Activated CD8-positive, alpha-beta T cell treated with anti-CD3 and anti-CD28 coated beads for 36 hours (primary cell): ENCODE measurements at places on chromosomes 16 and 17. TPM values are rescaled to one million over a fixed set of nuclear protein-coding genes. Genes with fewer than 3 reads are reported as not detected.
A peak's percentile ranks its signal among the peaks of the same experiment; 100 is the strongest.

Gene SNAI3
- total RNA-seq, result 5.3 TPM

Gene ST6GALNAC2
- total RNA-seq, result not detected

Gene TMEM238L
- total RNA-seq, result not detected

DNA sequence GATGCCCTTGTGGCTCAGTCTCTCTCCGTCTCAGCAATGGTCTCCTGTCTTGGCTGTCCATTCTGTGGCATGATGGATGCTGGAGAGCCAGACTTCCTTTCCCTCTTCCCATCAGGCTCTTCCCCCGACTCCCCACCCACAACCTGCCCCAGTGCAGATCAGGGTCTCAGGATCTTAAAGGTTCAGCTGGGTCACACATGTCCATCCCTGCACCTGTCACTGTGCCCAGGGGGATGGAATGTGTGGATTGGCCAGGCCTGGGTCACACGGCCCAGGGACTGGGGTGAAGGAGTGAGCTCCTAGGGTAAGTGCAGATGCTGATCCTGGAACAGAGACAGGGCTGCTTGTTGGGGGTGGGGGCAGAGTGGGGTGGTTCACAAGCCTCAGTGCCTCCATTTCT lies 23.0 kb downstream of the ADGRG5 start:
- no peak overlapping the region for H3K27ac ChIP-seq
- H3K4me3 ChIP-seq, result no peak overlapping the region
- peaks cover 5% of the 10 kb centered on the region for H3K4me1 ChIP-seq

GRCh38 chr16:81623365-81624102 lies 155.6 kb upstream of the PLCG2 start:
- DNase-seq, result peak; percentile 74
- no peaks in the 10 kb centered on the region for H3K27me3 ChIP-seq
- H3K36me3 ChIP-seq, result no peaks in the 10 kb centered on the region
- no peak overlapping the region for H3K4me3 ChIP-seq
- H3K27ac ChIP-seq, result no peak overlapping the region

GRCh38 chr17:62089334-62089733 lies 24.3 kb upstream of the MED13 start:
- no peaks in the 10 kb centered on the region for H3K27me3 ChIP-seq
- no peak overlapping the region for H3K27ac ChIP-seq
- no peaks in the 10 kb centered on the region for H3K36me3 ChIP-seq

GRCh38 chr16:57894390-57895080 lies 76.4 kb downstream of the CNGB1 start:
- peaks cover 7% of the 10 kb centered on the region for H3K27me3 ChIP-seq
- peaks cover 7% of the 10 kb centered on the region for H3K4me1 ChIP-seq
- no peak overlapping the region for H3K27ac ChIP-seq
- H3K4me3 ChIP-seq, result no peak overlapping the region
- no peak for DNase-seq

DNA sequence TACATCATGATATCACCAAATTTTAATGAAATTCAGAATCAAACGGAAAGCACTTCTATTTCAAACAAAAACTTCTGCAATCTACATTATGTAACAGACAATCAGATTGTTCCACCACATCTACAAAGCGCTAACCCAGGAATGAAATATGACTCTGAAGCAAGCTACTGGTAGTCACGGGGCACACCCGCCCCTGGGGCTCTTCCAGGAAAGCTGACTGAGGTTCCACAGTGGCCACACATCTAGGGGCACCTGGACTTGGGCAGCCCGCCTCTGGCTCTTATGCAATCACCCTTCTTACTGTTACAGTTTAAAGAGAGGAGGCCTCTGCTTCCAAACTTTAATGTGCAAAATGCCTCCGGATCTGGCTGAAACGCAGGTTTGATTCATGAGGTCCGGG lies 27.5 kb downstream of the ZCCHC14 start:
- H3K4me3 ChIP-seq, result peak overlapping the region; percentile 66
- peak overlapping the region; percentile 86 for H3K27ac ChIP-seq
- H3K4me1 ChIP-seq, result peaks cover 41% of the 10 kb centered on the region

GRCh38 chr17:68737761-68738443 lies 136.7 kb upstream of the FAM20A start:
- DNase-seq, result no peak
- H3K4me3 ChIP-seq, result no peak overlapping the region
- no peaks in the 10 kb centered on the region for H3K4me1 ChIP-seq
- no peak overlapping the region for H3K27ac ChIP-seq
- no peaks in the 10 kb centered on the region for H3K36me3 ChIP-seq

DNA sequence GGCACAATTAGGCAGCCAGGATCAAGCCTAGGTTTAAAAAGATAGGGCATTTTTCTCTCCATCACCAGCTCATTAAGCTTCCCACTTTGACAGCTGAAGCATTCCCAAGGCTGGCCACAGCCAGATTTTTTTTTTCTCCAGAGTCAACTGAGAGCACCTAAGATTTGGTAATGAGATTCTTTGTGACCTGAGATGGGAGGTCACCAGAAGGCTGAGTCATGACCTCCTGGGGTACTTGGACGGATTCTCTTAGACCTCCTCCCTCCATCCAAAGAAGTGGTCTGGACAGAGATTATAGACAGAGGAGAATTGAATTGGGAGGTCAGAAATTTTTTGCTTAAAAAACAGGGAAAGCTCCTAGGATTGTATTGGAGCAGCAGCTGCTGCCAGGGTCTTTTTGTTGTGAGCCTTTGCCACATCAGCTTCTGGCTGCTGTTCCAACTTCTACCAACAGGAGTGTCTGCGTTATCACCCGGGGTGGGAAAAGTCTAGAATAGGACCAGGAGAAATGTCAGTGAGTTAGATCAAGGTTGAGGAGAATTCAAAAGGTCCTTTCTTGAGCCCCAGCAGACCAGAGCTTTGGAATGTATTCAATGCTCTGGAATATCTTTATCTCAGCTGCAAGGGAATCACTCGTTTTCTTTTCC lies 221.2 kb upstream of the N4BP1 start:
- H3K4me1 ChIP-seq, result no peaks in the 10 kb centered on the region
- DNase-seq, result no peak
- H3K27me3 ChIP-seq, result no peaks in the 10 kb centered on the region
- no peak overlapping the region for H3K4me3 ChIP-seq

GRCh38 chr17:76104140-76104895 lies 731 bp upstream of the EXOC7 start:
- peaks cover 25% of the 10 kb centered on the region for H3K4me1 ChIP-seq
- H3K4me3 ChIP-seq, result peak overlapping the region; percentile 93
- peak overlapping the region; percentile 97 for H3K27ac ChIP-seq
- peaks cover 13% of the 10 kb centered on the region for H3K36me3 ChIP-seq
- no peak for DNase-seq

GRCh38 chr17:58665946-58666857 lies 25.6 kb downstream of the TEX14 start:
- H3K27me3 ChIP-seq, result peaks cover 10% of the 10 kb centered on the region
- peaks cover 7% of the 10 kb centered on the region for H3K4me1 ChIP-seq
- H3K4me3 ChIP-seq, result no peak overlapping the region

DNA sequence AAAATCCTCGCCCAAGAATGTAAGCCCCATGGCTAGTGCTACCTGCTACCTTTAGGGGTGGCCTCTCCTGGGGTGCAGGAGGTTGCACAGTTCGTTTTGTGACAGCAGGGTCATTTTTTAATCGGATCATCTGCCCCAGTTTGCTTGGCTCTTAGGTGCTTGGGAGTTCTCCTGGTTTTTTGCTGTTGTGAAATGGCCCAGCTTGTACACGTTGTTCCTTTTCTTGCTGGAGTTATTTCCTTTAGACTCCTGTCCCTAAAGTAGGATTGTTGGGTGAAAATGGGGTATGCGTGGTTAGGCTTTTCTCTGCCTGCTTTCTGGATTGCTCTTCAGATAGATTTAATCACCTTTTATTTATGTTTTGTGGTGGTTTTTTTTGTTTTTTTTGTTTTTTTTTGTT lies 25.8 kb downstream of the ABCC1 start:
- H3K4me1 ChIP-seq, result peaks cover 44% of the 10 kb centered on the region
- H3K4me3 ChIP-seq, result no peak overlapping the region
- H3K36me3 ChIP-seq, result peaks cover 83% of the 10 kb centered on the region
- no peak for DNase-seq
- H3K27me3 ChIP-seq, result no peaks in the 10 kb centered on the region

DNA sequence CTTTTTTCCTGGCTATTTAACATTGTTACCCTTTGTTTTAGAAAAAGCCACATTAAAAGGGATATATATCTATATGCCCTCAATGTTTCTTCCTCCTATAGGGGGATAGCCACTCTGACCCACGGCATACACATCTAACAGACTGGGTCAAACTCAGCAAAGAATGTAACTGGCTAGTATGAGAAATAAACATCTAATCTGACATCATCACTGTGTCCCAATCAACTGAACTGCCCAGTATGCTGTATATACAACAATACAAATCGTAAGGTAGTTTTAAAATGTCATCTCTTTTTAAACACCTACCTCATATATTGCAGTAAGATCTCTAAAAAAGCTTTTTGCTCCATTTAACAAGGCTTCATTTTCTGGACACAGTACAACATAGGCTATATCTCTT lies 39.9 kb upstream of the INTS2 start:
- peaks cover 23% of the 10 kb centered on the region for H3K36me3 ChIP-seq
- no peak for DNase-seq
- no peaks in the 10 kb centered on the region for H3K27me3 ChIP-seq
- peaks cover 4% of the 10 kb centered on the region for H3K4me1 ChIP-seq
